ENCODE measurements at places on chromosomes 2 and 18.

GRCh38 chr2:233852056-233852455 lies 2.3 kb downstream of the HJURP start:
- DNase-seq = no peak

- DNase-seq = no peak
These were observed 8.2 kb downstream of the FBXO15 start for GRCh38 chr18:74139411-74139810.

DNA sequence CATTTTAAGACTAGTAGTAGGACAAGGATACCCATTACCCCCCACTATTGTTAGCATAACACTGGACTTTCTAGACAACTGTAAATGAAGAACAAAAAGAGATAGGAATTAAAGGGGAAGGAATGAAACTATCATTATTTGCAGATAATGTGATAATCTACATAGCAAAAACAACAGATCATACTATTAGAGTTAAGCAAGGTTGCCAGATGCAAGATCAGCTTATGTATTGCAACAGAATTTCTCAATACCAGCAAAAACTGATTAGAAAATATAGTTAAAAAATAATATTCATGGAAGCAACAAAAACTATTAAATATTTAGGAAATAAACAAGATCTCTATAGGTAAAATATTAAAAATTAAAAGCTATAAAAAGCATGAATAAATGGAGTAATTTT lies 194.4 kb upstream of the SPRED2 start:
- no peak for DNase-seq

DNA sequence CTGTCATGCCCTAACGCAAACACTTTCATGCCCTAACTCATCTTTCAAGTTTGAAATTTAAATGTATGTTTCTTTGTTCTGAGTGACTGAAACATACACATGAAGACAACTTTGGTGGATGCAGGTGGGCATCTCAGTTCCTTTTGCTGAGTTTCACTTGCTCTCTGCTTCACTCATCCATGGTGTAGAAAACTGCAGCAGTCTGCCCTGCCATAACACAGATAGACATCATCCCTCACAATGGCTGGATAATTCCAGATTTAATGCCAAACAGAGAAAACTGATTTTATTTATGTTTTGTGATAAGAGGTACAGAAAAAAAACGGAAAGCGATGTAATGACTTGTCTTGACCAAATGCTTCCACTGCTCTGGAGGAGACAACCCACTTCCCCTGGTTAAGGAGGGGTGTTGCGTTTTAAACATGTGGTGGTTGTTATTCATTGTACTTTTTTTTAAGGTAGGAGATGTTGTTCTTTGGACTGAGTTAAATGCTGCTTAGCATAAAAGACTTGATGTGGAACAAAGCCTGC lies 70.4 kb downstream of the RHBDD1 start:
- DNase-seq = no peak

DNA sequence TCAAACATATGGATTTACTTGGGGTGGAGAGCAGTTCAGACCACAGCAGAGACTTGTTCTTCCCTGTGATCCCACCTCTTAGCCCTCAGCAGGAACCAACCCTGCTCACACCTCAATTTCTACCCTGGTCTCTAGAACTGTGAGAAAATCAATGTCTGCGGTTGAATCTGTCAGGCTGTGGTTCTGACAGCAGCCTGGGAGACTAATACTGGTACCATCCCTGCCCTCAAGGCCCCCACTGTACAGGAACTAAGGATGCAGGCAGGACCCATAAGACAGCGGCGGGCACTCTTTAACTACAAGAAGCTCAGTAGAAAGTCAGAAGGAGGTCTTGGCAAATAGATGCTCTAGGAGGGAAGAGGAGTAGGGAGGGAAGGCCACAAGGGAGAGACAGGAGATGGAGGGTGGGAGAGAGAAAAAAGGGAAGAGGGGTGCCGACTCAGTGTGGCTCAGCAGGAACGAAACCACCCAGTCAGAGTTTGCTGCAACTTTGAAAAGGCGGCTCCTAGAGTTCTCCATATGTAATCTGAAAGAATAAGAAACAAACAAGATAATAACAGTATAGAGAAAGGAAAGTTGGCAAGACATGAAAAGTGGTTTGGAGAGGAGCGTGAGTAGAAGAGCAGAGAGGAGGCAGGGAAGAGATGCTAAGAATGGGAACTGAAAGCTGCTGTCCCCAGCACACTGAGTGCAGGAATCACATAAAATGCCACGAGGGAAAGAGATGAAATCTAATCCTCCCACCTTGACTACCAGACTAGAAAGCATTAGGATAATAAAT lies 323.9 kb upstream of the ID2 start:
- DNase-seq = no peak

- DNase-seq = no peak
These were observed 100.6 kb upstream of the ARL4C start for GRCh38 chr2:234597576-234597861.

DNA sequence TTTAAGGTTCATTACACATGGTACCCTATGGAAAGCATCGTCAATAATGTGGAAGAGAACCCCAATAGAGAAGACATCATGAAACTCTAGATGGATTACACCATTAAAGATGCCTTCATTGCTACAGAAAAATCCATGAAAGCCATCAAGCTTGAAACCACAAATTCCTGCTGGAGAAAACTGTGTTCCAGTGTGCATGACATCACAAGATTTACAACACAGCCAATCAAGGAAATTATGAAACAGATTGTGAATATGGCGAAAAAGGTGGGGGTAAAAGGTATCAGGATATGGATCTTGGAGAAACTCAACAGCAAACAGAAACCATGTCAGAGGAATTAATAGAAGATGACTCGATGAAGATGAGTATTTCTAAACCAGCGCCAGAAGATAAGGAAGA lies 200.0 kb downstream of the SLC4A10 start:
- no peak for DNase-seq

DNA sequence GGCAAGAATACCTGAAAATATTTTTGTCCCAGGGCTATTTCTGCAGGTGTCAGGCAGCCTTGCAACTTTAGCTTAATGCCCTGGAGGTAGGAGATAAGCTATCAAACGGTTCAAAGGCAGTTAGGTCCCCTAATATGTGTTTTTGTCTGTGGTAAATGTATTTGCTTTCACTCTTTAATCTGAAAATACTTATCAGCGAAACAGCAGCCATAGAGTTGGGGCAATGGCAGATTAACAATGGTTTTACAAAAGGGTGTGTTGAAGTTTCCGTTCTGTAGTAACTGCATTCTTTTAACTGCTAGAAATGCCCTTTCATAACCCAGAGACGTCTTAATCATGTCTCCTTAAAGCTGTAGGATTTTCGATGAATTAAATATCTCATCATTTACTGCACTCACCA lies 265.0 kb upstream of the TRIB2 start:
- no peak for DNase-seq

- DNase-seq = no peak
These were observed 20.7 kb downstream of the DTYMK start for GRCh38 chr2:241665731-241666440.

DNA sequence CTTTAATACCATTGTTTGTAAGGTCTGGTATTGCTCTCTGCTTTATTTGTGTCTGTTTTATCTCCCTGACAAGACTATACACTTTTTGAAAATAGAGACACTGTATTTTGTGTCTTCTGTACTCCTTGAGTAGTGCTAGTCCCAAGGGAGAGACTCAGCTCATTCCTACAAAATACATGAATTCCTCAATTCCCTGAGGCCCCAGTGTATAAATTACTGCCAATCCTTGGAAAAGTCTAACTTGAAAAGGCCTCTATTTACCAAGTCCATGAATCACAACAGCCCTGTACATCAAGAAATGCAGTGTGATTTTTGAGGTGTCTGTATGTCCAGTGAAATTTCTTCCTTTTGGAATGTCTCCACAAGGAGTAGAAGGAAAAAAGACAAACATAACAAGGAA lies 34.9 kb upstream of the NEDD4L start:
- DNase-seq = no peak

- DNase-seq = no peak
These were observed 833.2 kb upstream of the CHAC2 start for GRCh38 chr2:52934323-52934898.

- no peak for DNase-seq
These were observed 100.2 kb downstream of the ATAD2B start for GRCh38 chr2:23826771-23827170.

Data from stimulated activated CD4-positive, alpha-beta T cell treated with anti-CD3 and anti-CD28 coated beads, Interleukin-1b, Interleukin-23, amount 100 ng/mL, for 48 hours (primary cell).